ENCODE measurements at places on chromosomes 16 and 17.

- peak; percentile 41 for ATAC-seq
These were observed 25.8 kb downstream of the SRCIN1 start for GRCh38 chr17:38579934-38580333.

GRCh38 chr17:4334776-4335584 is 31.5 kb downstream of the UBE2G1 start:
- ATAC-seq, result no peak

- ATAC-seq, result peak; percentile 90
These were observed 34.4 kb upstream of the ZNF750 start for GRCh38 chr17:82874011-82874835.

GRCh38 chr16:14529010-14529669 is 100.9 kb downstream of the PARN start:
- ATAC-seq, result peak; percentile 89

GRCh38 chr17:77285594-77286390 is 145.0 kb downstream of the SEC14L1 start:
- ATAC-seq, result peak; percentile 55

DNA sequence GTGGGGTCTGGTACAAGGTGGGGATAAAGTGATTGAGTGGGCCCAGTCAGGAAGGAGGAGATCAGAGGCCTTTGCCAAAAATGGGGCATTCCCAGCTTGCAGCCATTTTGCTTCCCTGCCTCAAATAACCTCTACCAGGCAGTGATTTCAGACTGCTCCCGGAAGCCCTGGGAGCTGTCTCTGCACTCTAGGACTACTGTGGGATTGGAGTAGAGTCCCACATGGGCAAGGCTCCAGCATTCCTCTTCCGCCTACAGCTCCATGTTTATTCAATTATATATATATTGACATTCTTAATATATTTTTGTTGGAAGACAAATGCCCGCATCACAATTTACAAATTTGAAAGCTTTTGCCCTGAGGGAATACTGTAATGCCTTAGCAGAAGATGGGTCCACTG is 13.5 kb downstream of the SUPT6H start:
- ATAC-seq, result no peak

- ATAC-seq, result no peak
These were observed 142.8 kb downstream of the IRF8 start for GRCh38 chr16:86041807-86042206.

- ATAC-seq, result no peak
These were observed 1.4 kb downstream of the RAP1GAP2 start for GRCh38 chr17:2797637-2798036.

GRCh38 chr17:65530523-65531255 is 30.8 kb downstream of the AXIN2 start:
- no peak for ATAC-seq

DNA sequence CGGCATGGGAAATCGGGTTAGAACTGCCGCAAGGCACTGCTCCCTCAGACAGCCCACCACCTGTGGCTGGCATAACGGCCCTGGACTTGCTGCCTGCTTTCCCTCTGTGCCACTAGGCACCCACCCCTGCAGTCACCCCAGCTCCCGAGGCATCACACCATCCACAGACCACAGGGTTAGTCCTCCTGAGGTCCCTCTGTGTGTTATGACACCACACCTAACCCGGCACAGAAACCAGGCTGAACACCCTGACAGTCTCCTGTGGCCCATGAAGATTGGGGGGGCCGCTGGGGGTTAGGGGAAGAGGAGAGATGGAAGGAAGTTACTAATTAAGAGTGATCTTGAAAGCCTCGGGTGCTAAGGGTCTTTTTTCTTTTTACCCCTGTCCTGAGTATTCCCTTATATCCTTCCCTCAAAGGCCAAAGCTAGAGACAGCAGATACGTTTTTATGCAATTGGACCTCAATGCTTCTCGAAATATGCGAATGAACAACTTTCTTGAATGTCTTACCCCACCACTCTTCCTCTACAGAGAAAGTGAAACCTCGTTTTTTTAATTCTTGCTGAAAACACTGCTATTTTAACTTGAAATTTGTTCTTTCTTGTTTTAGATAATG is 7.0 kb downstream of the CYTH1 start:
- ATAC-seq, result peak; percentile 53

GRCh38 chr17:81859906-81860755 is at the start of gene P4HB:
TSS of gene P4HB (minus strand) at chr17:81860535. CDS start at chr17:81860471, 64 bp downstream.
- peak; percentile 2 for ATAC-seq

GRCh38 chr16:71387045-71387871 is 28.7 kb downstream of the CALB2 start:
- peak; percentile 58 for ATAC-seq

DNA sequence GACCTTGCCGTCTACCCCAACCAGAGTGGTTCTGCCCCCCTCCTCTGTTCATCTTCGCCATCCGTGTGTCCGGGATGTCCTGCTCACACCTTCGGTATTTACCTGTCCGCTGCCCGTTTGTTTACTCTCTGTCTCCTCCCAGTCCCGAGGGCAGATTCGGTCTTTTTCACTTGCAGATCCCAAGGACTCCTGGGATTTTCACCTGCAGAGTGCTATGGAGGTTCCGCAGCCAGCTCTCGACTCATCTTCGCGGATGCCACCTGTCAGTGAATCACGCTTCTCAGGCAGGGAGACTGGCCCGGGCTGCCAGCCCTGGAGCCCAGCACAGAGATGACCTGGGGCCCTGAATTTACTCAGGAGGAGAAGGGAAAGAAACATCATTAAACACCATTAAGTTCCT is 8.1 kb downstream of the CRISPLD2 start:
- no peak for ATAC-seq

GRCh38 chr16:13194766-13195165 is 293.4 kb downstream of the SHISA9 start:
- ATAC-seq, result no peak

DNA sequence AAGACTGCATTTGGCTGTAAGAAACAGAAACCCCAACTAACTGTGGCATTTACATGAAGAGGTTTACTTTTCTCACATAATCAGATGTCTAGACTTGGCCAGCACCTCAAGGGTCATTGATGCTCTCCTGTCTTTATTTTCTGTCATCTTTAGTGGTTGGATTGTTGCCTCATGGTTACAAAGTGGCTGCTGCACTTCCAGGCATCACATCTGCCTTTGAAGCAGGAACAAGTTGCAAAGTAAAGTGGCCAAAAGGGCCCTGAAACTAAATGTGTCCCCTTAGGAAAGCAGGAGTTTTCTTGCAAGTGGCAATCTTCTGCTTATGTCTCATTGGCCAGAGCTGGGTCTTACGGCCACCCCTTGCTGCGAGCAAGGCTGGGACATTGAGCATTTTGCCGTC is 26.5 kb upstream of the STH start:
- no peak for ATAC-seq
